Sigmoid colon (tissue), 7 donors: ENCODE measurements at places on chromosomes 1 and 21. TPM values are rescaled to one million over a fixed set of nuclear protein-coding genes. Genes with fewer than 3 reads are reported as not detected.

DNA sequence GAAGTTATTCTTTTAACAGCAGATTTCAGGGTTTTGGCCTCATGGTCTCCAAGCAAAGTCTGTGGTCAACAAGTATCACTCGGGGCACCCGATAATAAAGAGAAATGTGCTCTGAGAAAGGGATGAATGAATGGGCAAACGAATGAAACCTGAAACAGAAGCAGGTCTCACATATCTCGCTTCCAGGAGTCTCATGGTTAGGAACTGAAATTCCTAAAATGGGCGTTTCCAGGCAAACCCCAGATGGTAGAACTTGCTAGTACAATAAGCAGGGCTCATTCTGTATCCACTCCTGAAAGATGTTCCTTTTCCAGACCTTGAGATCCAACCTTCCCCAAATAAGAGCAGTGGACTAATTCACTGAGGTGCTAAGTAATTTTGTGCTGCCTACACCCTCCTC, 87.2 kb downstream of the LAMC2 start:
- DNase-seq = no peak

DNA sequence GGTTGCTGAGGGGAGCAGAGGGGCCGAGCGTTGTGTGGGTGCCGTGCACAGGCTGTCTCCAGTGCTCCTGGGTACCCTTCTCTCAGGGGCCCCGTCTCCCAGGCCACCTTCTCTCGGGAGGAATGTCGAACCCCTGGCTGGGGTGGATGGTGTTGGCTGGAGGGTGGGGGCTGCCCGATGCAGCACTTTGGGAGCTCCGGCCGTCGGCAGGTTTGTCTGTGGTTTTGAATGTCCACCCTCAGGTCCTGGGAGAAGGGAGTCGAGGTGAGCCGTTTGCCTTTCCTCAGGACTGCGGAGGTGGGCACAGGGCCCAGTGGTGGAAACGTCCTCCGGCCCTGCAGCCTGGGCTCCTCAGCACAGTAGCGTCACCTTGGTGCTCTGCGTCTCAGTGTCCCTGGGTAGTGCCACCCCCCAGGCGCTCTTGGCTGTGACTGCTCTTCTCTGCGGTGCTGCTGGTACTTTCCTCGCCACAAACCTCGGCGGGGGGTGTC, 14.5 kb downstream of the SLX9 start:
- DNase-seq = no peak

GRCh38 chr1:27071049-27071416, 58.4 kb upstream of the TENT5B start:
- no peak for DNase-seq

DNA sequence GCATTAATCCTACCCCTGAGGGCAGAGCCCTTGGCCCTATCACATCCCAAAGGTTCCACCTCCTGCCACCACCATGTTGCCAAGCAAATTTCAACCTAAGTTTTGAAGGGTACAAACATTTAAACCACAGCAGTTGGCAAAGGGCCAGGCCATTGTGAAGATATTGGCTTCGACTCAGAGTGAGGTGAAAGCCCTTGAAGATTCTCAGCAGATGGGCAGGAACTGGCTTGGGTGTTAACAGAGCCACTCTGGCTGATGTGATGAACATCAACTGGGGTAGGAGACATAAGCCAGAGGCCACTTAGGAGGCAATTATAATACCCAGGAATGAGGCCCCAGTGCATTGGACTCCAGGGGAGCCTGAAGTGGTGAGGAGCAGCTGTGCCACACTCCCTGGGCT, 207.7 kb upstream of the KAZN start:
- no peak for DNase-seq

- no peak for DNase-seq
Observed at GRCh38 chr1:24925082-24925779, 4.8 kb downstream of the RUNX3 start.

- no peak for DNase-seq
Observed at GRCh38 chr1:116544588-116545358, 26.1 kb downstream of the CD58 start.

DNA sequence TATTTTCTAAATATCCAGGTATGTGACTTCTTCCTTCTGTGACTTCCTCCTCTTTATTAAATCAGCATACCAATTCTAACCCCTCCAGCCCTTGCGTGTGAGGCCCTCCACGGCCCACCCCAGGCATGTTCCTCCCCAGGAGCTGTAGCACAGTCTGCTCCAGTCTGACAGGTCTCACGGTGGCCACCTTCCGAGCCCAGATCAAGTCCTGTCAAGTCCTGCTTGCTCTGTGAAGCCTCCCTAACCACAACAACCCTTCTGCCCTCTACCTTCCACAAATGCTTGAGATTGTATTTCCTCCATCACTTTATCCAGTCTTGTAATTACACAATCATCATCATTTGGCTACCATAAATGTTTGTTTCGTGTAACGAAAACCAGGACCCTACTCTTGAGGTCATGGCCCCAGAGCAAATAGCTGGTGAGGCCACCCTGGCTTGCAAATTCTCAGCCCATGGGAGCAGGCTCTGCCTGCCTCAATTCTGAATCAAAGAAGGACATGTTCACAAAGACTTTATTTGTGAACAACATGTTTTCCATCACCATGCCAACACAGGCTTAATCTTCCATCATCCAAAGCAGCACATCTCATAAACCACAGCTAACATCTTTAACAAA, 33.0 kb upstream of the S100A7 start:
- peak; percentile 68 for DNase-seq

- no peak for DNase-seq
Observed at GRCh38 chr1:6582370-6582769, 2.6 kb downstream of the ZBTB48 start.

- DNase-seq = no peak
Observed at GRCh38 chr1:245301921-245302320, 147.1 kb downstream of the KIF26B start.

- no peak for DNase-seq
Observed at GRCh38 chr1:110007046-110007830, 22.7 kb downstream of the AHCYL1 start.

DNA sequence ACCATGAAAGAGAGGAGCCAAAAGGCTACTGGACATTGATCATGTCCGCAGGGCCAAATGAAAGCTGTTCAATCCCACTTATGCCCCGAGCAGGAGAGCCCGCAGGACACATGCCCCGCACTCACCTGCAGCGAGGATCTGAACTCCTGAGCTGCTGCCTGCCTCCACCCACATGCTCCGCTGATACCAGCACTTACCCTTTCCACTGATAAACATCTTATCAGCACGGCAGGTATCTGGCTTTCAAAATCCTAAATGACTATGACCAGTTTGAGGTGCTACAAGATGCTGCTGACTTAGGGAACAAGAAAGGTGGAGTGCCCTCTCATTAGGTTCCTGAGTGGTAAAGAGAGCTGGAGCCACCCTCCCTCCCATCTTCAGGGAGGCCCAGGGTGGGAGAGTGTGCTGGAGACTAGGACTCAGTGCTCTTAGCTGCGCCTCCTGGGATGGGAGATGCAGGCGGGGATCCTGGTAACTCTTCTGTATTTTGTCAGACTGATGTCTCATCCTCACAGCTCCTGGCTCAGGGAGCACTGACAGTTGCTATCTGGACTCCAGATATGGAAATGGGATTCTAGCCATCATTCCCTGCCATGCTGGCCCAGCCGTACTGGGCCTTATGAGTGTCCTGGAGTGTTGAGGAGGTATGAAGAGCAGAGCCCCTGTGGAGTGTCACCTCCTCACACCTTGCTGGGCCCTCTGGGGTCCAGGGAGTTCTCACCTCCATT, 86.4 kb upstream of the F3 start:
- no peak for DNase-seq

DNA sequence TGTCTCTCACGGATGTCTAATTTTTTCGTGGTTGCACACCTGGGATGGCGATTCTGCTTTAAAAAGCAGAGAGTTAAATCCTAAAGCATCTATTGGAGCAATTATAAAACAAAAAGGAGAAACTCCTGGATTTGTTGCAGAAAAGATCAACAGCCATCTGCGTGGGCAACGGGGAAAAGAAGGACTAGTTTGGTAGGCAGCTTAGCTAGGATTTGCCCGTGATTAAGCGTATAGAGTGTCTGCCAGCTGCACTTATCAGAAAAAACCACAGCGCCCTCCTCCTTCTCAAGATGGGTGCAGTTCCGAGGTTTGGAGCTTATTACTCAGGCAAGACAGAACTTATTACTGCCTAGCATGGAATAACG, 526 bp upstream of the SLC25A24 start:
- DNase-seq = no peak

GRCh38 chr1:201481761-201482493, 12.9 kb upstream of the PHLDA3 start:
- peak; percentile 96 for DNase-seq

GRCh38 chr1:184287001-184287400, 99.8 kb upstream of the C1orf21 start:
- DNase-seq = peak; percentile 77

DNA sequence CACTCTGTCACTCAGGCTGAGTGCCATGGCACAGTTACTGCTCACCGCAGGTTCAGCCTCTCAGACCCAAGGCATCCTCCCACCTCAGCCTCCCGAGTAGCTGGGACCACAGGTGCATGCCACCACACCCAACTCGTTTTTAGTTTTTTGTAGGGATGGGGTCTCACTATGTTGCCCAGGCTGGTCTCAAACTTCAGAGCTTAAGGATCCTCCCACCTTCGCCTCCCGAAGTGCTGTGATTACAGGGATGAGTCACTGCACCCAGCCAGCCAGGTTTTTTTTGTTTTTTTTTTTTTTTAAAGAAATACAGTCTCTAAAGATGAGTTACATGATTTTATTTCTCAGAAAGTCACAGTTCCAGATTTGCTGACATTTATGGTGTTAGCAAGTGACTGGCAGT, 29.0 kb downstream of the BACE2 start:
- no peak for DNase-seq

The INAVA gene
- total RNA-seq = 0.55 TPM

The NHLH1 gene
- under 0.01 TPM for total RNA-seq

The FLG2 gene
- total RNA-seq = not detected

The CTXND2 gene
- total RNA-seq = not detected

The SPRR2B gene
- total RNA-seq = not detected
